Myocyte (in vitro differentiated cells): ENCODE measurements at places on chromosomes 3 and 15.
A peak's percentile ranks its signal among the peaks of the same experiment; 100 is the strongest.

DNA sequence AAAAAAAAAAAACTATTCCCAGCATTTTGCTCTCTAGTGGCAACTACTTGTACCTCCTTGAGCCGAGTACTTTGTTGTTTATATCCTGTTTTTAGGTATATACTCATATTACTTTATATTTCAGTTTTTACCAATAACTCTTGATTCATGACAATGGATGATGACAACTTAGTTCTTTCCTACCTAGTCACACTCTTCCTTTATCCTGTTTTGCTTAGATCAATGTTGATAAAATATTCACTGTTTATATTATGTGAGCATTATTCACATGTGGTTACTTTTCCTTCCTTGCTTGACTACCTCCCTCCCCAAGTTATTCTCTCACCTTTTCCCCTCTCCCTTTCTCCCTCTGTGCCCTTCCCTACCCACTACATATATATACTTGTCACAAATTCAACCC lies 53.7 kb downstream of the NKIRAS1 start:
- DNase-seq, result no peak

GRCh38 chr3:179652447-179653095 lies at the start of gene USP13:
Gene USP13 (plus strand): TSS chr3:179653040. CDS start chr3:179653226, 186 bp downstream.
- DNase-seq, result peak; percentile 86

GRCh38 chr3:155745795-155746550 lies 1.1 kb upstream of the PLCH1 start:
- DNase-seq, result no peak

- no peak for DNase-seq
These were observed 3.1 kb upstream of the EPHB1 start for GRCh38 chr3:134791992-134792391.

DNA sequence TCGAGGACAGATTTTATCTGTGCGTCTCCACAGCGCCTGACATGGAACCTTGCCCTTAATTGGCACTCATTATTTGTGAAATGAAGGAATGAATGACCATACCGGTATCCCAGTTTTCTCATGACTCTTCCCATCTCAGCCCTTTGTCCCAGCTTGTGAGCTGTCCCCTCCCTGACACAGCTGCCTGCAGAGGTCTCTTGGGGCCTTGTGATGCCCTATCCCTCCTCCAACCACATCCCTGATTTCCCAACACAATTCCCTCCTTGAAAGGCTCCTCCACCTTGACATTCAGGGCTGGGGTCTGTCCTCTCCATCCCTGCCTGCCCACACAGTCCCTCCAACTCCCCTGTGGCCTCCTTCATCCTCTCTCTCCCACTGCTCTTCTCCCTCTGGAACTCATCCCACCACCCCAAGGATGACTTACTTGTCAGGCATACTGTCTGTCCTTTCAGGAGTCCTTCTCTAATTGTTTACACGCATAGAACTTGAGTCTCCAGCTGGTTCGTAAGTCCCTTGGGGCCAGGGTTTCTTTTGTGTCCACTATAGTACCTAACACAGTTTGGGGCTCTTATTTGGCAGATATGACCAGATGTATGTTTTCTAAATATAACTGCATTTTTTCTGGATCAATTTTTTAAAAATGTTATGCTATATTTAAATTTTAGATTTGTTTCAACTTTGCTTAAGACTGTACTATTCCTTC lies 35.6 kb upstream of the FILIP1L start:
- no peak for DNase-seq

DNA sequence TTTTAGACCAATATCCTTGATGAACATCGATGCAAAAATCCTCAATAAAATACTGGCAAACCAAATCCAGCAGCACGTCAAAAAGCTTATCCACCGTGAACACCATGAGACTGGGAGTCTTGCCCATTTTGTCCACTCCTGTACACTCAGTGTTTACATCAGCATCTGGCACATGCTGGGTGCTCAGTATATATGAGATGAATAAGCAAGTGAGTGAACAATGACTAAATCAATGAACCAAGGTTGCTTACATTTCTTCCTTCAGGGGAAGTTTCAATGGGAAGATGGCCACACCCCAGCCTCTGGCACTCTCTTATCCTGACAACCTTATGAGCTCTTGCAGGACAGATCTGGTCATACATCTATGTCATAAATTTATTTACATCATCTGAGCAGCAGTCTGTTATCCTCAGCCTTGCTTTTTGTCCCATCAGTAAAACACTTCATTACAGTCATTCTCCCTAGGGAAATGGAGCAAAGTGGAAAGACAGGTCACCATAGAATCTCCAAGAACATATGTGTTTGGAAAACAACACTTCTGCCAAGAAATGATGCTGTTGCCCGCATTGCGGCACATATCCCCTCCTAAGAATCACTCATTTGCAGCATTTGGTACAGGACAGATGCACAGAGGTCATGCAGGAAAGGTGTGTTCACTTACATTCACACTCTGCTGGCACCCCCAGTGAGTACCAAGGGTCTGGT lies 171.8 kb upstream of the EIF1B start:
- DNase-seq, result no peak

- DNase-seq, result no peak
These were observed 1025.0 kb downstream of the ZPLD1 start for GRCh38 chr3:103459815-103460214.

DNA sequence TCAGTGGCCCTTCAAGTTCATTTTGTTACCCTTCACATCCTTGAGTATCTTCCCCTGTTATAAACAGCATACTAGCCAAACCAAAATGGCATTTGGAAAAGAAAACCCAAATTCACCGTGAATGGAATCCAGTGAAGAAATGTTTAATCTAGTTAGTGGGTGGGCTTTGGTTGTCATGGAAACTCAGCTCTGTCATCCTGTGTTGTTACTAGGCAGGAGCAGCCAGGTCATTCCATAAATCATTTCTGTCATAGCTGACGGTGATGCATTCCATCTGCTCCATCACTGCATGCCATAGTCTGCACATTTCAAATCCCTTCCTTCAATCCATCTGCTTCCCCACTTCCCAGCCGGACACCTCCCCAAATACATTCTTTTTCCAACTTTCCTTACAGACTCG lies 140.4 kb upstream of the CGNL1 start:
- no peak for DNase-seq

DNA sequence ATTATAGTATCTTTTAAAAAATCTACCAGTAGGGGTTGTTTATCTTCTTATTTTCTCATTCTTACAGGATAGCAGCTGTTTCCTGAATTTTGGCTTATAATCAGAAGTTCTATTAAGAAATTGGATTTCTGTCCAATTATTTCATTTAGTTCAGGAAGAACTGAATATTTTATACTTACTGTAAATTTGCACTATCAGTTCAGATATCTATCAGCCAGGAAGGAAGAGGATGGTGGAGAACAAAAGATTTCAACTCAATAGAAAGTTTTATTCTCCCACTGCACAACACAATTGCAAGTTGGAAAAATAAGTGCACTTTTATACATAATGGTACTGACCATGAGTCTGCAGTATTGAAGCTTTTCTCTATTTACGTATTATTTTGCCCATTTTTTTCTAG lies 400.9 kb downstream of the PLOD2 start:
- DNase-seq, result no peak

- peak; percentile 70 for DNase-seq
These were observed 59.1 kb upstream of the COL8A1 start for GRCh38 chr3:99579246-99579645.

DNA sequence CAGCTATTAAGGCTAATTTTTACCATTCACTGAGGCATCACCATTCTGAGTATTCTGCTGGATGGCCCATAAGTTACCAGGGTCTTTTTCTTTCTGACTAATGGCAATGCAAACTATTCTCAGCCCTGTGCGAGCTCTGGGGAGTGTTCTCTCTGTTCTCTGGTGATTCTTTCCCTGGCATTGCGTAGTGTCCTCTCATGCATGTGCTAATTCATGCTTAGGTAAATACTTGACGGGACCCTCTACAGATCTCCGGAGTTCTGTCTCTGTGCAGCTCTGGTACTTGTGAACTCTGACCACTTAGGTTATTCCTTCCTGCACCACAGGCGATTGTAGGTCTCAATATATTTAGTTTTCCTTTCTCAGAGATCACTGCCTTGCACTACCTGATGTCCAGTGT lies 34.8 kb downstream of the UBE2E1 start:
- DNase-seq, result no peak

GRCh38 chr3:175161291-175161690 lies 302.2 kb downstream of the NAALADL2 start:
- DNase-seq, result no peak

DNA sequence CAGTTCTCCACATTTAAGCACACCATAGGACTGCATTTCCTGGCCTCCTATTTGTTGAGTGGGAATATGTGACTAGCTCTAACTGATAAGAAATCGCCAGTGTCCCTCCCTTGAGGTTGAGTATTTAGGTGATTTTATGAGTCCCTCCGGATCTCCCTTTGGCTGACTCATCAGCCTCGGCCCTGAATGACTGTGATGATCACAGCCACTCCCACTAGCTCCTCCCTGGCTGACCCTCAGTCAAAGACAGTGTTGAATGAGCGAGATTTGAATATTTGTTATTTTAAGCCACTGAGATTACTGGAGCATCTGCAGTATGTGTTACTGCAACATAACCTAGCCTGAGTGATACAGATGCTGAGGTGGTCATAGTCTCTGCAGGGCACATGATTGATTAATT lies 515.3 kb downstream of the EPHB1 start:
- no peak for DNase-seq

- DNase-seq, result no peak
These were observed 55.0 kb upstream of the DCP1A start for GRCh38 chr3:53402326-53402725.

GRCh38 chr3:24494618-24495325 lies at the start of gene THRB:
Gene THRB (minus strand): TSS chr3:24494850.
- peak; percentile 69 for DNase-seq

GRCh38 chr3:183825456-183826161 lies at the start of gene MAP6D1:
Gene MAP6D1 (minus strand): TSS chr3:183825577. CDS start chr3:183825547, 30 bp downstream.
- DNase-seq, result peak; percentile 84

DNA sequence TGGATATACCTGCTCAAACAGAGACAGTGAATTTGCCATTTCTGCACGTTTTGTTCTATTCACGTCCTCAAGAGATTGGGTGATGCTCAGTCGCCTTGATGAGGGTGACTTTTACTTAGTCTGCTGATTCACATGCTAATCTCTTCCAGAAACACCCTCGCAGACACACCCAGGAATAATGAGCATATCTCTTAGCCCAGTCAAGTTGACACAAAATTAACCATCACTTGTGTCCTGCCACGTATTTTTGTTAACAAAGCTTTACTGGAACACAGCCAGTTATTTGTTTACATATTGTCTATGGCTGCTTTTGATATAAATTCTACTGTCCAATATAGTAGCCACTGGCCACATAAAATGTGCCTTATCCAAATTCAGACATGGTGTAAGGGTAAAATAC lies 218.3 kb downstream of the FHIT start:
- no peak for DNase-seq

DNA sequence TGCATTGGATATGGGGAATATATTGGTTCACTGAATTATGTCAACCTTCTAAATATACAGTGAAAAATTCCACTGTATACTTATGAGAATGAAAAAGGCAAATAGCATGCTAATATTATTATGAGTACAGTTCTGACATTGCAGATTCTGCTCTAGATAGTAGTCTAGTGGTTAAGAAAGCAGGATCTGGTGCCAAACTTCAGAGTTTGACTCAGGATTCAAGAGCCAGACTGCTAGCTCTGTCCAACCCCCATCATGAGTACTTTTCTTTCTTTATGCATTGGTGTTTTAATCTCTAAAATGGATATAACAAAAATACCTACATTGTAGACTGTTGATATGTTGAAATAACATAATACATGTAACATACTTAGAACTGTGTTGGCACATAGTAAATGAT lies 57.3 kb upstream of the PLSCR4 start:
- DNase-seq, result peak; percentile 41

DNA sequence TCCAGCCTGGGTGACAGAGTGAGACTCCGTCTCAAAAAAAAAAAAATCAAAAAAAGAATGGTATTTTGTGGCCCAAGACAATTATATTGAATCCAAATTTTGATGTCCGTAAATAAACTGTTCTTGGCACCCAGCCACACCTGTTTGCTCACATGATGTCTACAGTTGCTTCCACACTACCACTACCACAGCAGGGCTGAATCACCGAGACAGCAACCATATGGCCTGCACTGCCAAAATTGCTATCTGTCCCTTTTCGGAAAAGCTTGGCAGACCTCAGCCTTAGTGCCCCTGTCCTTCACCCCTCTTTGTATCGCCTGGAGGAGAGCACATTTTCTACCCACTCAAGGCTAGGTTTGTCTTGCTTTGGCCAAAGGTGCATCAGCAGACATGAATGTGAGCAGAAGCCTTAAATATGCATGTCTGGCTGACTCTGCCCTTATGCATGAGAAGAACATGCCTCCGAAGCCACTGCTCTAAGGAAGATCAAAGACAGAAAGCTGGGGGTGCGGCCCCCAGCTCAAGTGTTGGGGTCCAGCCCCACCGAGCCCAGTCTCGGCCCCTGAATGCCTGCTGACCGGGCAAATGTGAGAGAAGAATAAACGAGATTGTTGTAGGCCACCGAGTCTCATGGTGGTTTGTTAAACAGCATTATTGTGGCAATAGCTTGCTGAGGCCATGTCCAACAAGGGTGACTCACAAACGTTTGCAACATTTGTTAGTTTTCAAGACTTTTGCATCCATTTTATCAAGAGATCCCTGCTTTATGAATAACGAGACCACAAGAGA lies 108.1 kb downstream of the TPRA1 start:
- peak; percentile 52 for DNase-seq

GRCh38 chr15:44489464-44489863 lies 47.5 kb upstream of the EIF3J start:
- DNase-seq, result peak; percentile 57

DNA sequence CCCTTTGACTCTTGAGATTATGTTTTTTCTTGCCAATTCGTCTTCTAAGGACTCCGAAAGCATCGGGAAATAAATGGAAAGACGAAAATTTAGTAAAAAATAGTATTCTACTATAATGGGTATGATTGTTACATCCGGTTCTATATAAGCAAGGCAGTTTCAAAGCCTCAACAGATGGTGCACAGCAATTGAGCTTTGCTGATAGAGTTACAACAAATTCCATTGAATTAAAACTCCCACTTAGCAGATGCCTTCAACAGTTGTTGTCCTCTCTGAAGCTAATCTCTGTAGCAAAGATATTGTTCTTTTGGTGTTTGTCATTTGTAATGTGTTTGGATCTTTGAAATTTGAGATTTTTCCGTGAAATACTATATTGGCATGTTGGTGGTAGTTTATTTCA lies 16.1 kb upstream of the GHSR start:
- DNase-seq, result peak; percentile 50

- DNase-seq, result no peak
These were observed 187.1 kb downstream of the UACA start for GRCh38 chr15:70576276-70576675.

DNA sequence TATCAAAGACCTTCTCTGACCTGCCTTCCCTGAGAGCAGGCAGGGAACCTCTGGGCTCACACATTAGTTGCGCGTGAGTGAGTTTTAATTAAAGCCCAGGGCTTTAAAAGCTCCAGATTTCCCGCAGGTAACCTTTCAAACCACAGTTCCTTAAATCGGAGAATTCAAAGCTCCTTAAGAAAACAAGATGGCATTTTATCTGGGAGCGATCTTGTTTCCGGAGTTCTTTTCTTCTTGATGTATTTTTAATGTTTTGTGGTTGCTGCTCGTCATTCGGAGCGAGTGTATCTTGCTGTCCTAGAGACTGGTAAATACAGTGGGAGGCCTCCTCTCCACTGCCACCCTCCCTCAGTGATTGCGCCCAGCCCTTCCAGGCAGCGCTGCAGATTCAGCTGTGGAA lies 284.3 kb downstream of the CLSTN2 start:
- no peak for DNase-seq
